Right cardiac atrium (tissue), 5 donors: ENCODE measurements at places on chromosomes 13 and 19. TPM values are rescaled to one million over a fixed set of nuclear protein-coding genes. Genes with fewer than 3 reads are reported as not detected.

Gene SLC25A41
- 0.54 TPM for total RNA-seq

Gene TYROBP
- total RNA-seq, result 39.8 TPM

Gene RASL11A
- total RNA-seq, result 15.2 TPM

Gene MBD3L2
- total RNA-seq, result not detected

Gene WDR88
- total RNA-seq, result not detected

Gene DKKL1
- not detected for total RNA-seq

Gene ZSWIM4
- 3.4 TPM for total RNA-seq

Gene ZNF625
- 7.0 TPM for total RNA-seq

Gene PRSS57
- not detected for total RNA-seq

Gene ZC3H13
- 42.0 TPM for total RNA-seq

Gene PTH2
- total RNA-seq, result not detected

Gene LILRB5
- 13.4 TPM for total RNA-seq

Gene C5AR1
- total RNA-seq, result 7.6 TPM

Gene CLEC17A
- total RNA-seq, result not detected

Gene ZNF681
- total RNA-seq, result 1.0 TPM

Gene PNMA8A
- total RNA-seq, result 15.7 TPM

Gene KPTN
- total RNA-seq, result 8.1 TPM

Gene LILRA6
- 3.9 TPM for total RNA-seq

Gene SELENOV
- total RNA-seq, result not detected

Gene COQ8B
- total RNA-seq, result 25.5 TPM

Gene PLIN4
- 102 TPM for total RNA-seq

Gene ATP8B3
- total RNA-seq, result 0.53 TPM

Gene TSSK6
- 0.97 TPM for total RNA-seq

Gene ZNF844
- 14.7 TPM for total RNA-seq

Gene SLC7A10
- not detected for total RNA-seq

Gene ICAM1
- 14.5 TPM for total RNA-seq

Gene TLE6
- total RNA-seq, result 0.88 TPM
